ENCODE measurements at places on chromosomes 16 and 17.

DNA sequence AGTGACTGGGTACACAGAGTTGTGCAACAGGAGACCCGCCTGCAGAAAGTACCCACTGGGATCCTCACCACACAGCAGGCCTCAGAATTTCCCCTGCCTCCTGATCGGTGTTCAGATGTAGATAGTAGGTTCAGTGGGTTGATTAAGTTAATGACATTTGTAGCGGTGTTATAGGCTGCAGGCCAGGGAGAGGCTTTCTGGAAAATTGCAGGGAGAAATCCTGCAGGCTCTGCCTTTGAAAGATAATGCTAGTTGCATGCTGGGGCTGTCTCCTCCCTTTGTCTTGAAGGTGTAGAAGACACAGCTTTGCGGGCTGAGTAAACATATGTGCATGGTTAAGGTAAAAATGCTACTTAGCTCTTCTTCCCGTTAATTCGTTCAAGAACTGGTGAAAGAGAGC, 406.3 kb upstream of the RBFOX1 start:
- no peak for DNase-seq

- DNase-seq = no peak
Measured at GRCh38 chr16:68013440-68013839, 2.3 kb downstream of the DPEP2NB start.

DNA sequence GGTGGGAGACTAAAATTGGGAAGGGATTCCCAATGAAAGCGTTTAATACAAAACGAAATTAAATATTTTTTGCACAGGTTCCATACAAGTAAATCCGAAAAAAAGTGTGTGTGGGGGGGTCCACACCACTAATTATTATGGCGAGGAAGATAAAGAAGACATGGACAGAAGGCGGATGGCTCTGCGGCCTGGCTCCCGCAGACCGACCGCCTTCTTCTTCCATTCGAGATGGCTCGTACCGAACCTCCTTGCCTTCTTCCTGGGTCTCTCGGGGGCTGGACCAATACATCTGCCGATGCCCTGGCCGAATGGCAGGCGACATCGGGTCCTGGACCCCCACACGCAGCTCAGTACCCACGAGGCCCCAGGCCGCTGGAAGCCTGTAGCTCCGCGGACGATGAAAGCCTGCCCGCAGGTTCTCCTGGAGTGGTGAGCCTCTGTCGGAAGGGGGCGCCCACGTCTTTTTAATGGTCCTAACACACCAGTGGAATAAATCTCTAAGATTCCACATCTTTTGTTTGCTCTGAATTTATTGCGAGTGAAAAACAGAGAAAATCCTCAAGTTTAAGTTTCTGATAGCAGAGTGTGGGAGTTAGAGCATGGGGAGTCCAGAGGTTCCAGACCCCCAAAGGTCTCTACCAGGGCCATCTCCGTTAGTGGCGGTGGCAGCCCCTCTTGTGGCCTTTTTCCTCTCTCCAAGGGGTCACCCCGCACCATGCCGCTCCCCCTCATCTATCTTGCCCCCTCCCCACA, 1.4 kb downstream of the PRAC2 start:
- peak; percentile 46 for DNase-seq

DNA sequence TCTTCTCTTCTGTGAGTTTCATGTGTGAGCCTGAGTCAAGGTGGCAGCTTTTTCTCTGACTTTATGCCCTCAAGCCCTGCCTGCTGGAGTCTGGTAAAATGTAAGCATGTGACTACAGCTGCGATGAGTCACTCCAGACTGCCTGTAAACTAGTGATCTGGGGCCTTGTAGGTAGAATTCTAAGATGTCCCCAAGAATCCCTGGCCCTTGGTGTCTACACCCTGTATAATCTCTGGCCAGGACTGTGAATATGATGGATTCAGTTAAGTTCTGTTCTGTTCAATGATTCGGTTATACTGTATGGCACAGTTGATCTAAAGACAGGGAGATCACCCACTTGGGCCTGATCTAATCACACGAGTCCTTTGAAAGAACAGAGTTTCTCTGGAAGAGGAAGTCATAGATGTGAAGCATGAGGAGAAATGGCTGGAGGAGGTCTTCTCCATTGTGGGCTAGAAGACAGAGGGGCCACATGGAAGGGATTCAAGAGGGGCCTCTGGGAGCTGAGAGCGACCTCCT, 29.8 kb downstream of the PRSS54 start:
- DNase-seq = no peak

DNA sequence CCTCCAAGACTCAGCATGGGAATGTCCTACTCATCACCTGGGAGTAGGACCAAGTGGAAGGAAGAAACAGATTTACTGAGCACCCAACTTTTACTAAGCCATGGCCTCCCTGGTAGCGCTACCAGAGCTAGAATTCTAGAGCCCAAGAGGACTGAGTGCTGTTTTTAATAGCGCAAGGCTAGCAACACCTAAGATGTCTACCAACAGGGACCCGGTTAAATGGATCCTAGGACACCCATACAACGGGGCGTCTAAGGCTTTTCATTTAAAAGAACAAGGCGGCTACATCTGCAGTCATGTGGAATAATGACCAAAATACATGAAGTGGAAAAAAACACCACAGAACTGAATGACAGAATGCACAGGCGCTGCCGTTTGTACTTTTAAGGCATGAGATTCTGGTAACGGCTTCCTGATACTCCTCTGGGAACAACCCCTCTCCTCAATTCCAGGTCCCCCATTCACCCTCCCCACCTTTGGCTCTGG, 5.1 kb downstream of the GGA2 start:
- no peak for DNase-seq

DNA sequence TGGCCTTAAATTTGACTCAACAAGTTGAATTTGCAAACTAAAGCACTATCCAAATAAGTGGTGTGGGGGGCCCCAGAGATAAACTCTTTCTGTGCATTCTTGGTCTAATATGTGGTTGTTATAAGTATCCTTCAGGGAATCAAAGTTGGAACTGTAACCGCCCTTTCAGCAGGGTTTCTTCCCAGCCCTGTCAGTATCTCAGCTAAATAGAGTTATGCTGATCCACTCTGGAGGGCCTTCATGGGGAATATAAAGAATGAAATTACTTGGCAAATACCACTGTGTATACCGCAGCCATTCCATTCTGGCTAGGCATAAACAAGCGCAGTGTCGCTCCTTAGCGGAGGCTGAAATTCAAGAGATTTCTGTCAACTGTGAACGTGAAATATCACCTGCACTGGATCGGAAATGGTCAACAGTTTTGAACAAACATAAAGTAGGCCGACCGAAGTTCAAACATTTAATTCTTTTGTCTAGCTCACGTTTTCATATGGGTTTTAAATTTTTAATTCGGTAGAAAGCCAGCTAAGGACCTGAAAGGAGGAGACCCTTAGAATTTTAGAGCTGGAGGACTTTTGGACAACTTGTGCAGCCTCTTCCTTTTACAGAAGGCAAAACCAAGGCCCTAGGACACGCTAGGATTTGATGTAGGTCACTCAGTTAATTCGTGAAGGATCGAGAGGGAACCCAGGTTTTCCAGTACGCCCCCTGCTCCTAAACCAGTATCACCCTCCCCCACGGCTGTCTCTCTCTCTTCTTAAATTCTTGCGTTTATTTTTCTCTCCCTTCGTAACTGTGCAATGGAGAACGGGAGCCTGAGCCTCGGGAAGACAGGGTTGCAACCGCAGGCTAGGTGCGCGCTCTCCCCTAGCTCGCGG, 74.7 kb downstream of the CHD9 start:
- no peak for DNase-seq

Data from activated naive CD4-positive, alpha-beta T cell (primary cell).